Lung (tissue), 17 donors: ENCODE measurements at places on chromosomes 5 and 9. TPM values are rescaled to one million over a fixed set of nuclear protein-coding genes. Genes with fewer than 3 reads are reported as not detected.

Gene TCF7
- polyA plus RNA-seq = 2.9 TPM

Gene PDE6A
- 0.03 TPM for polyA plus RNA-seq

Gene CD180
- polyA plus RNA-seq = 0.59 TPM

Gene FOXD4L4
- polyA plus RNA-seq = 0.08 TPM

Gene MSX2
- polyA plus RNA-seq = 1.2 TPM

Gene CA9
- polyA plus RNA-seq = 1.1 TPM

Gene KCTD16
- 0.07 TPM for polyA plus RNA-seq

Gene TIGD6
- 3.0 TPM for polyA plus RNA-seq

Gene MCC
- polyA plus RNA-seq = 1.6 TPM

Gene RXRA
- polyA plus RNA-seq = 58.9 TPM

Gene SLC31A2
- polyA plus RNA-seq = 14.2 TPM

Gene FOXD4L6
- 0.05 TPM for polyA plus RNA-seq
